ENCODE measurements at places on chromosomes 12 and 14. TPM values are rescaled to one million over a fixed set of nuclear protein-coding genes. Genes with fewer than 3 reads are reported as not detected.

- DNase-seq = no peak
- H3K4me1 ChIP-seq = no peaks in the 10 kb centered on the region
- H3K27ac ChIP-seq = no peak overlapping the region
- no peak overlapping the region for H3K4me3 ChIP-seq
Observed at GRCh38 chr14:105853089-105853906, 326.9 kb downstream of the TMEM121 start.

Gene ACVRL1
- 0.64 TPM for total RNA-seq

DNA sequence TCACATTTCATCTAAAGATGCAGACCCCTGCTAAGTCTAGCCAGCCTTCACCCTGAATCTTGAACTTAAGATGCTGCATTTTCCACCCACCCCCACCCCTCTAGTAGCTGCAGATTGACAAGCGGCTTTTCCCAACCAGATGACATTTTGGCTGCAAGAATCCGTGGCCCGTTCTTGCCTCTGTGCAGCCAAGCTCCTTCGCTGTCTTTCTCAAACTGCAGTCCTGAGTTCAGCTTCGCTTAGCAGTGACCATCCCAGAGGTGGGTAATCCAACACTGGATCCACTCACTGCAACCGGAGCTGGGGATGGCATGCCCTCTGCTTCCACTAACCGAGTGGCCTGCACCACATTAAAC is 765 bp upstream of the NFYB start:
- no peak overlapping the region for H3K27ac ChIP-seq
- peak; percentile 12 for DNase-seq
- peaks cover 20% of the 10 kb centered on the region for H3K4me1 ChIP-seq
- H3K27me3 ChIP-seq = peaks cover 29% of the 10 kb centered on the region
- H3K36me3 ChIP-seq = no peaks in the 10 kb centered on the region

DNA sequence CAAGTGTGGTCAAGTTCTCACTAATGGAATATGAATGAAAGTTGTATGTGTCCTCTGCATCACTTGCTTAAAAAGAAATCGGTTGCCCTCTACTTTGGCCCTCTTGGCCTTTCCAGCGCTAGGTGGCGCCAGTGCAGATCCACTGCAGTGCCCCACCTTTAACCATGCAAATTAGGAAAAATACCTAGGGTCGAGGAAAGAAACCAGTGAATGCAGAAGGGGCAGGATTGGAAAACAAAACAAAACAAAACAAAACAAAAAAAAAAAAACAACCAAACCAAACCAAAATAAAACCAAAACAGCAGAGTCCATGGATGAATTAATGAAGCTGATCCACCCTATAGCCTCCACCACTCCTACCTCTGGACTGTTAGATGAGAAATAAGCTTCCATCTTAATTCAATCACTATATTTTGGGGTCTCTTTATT is 12.9 kb upstream of the NEMF start:
- peaks cover 20% of the 10 kb centered on the region for H3K4me1 ChIP-seq
- no peak overlapping the region for H3K4me3 ChIP-seq

DNA sequence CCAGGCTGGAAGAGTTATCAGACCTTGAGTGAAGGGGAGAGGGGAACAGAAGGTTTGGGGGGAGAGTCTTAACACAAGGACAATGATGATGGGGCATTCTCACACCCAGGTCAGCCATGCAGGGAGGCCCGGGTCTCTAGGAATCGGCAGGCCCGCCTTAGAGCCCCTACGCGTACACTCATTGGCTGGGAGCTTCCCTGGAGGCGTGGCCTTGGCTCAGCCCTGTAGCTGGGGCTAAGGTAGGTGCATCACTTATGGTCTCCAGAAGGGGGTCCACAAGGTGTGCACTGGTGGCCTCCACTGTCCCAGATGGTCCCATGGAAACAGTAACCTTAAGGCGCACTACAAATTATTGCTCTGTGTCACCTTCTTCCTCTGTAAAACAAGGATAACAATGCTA is 660.1 kb downstream of the MED13L start:
- H3K27me3 ChIP-seq = no peaks in the 10 kb centered on the region
- H3K36me3 ChIP-seq = no peaks in the 10 kb centered on the region
- H3K27ac ChIP-seq = no peak overlapping the region
- H3K4me3 ChIP-seq = no peak overlapping the region

DNA sequence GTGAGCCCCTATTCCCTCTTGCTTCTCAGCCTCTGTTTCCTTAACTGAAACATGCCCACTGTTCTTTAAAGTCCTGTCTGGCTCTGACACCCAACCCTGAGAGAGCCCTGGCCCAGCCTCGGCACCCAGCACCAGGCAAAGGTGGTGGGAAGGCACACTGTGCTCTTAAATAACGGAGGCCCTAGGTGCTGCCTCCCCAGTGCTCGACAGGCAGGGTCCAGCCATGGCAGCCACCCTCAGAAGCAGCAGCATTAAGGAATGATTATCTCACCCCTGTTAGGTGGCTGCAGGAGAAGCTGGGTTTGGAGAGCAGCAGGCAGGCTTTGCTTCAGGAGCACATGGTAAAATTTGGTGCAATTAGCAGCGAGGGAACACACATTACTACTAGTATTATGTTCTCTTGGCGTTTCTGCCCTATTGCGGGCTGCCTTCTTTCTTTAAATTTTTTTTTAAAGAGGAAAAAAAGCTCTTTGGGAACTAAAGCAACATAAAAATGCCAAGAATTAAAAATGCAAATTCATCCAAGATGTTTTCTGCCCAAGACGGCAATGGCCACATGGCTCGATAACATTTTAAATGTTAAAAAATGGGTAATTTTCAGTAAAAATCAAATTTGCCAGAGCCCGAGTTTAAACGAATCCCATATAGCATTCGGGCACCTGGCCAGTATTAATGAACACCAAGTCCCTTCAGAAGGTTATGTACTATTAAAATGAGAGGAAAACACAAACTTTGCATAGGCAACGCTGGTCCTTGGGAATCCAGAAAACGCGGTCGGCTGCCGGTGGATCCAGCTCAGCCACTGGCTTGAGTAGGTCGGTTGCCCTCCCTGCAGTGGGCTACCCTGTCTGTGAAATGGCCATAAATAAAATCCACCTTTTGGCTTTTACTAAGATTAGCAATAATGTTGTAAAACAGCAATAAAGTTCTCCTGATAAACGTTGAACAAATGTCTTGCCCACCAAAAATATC is 152.2 kb downstream of the BCL11B start:
- no peak for DNase-seq
- H3K4me3 ChIP-seq = no peak overlapping the region
- H3K27ac ChIP-seq = no peak overlapping the region
- H3K27me3 ChIP-seq = peaks cover 17% of the 10 kb centered on the region

DNA sequence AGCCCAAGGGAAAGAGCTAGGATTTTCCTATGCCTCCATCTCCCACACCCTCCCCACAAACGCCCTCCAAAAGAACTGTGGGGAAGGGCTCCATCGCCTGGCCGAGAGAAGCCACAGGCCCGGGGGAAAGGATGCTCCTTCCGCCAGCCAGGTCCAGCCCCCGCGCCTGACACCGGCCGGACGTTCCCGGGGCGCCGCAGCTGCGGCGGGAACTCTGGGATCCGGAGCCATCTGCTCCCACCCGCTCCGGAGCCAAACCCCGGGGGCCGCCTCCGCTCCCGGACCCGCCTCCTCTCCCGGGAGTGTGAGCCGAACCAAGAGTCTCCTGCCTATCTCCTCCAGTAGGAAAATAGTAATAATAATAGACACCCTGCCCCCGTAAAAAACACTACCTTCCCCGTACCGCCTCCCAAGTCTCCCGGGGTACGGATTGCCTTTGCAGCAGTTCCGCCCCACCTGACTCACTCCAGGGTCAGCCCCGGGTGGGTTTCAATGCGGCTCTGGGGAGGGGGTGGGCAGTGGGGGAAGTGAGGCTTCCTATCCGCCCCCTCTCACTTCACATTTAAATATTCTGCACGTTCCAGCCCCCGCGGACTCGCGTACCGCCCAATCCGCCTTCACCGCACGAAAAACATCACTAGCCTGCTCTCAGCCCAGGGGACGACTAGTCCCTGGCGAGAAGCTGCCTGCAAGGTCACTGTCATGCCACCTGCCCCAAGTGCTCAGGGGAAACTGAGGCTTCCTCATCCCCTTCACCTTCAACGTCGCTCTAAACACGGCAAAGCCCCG is 2.4 kb downstream of the AGAP2 start:
- H3K27ac ChIP-seq = no peak overlapping the region
- H3K36me3 ChIP-seq = no peaks in the 10 kb centered on the region
- H3K4me3 ChIP-seq = peak overlapping the region; percentile 75
- H3K4me1 ChIP-seq = peaks cover 25% of the 10 kb centered on the region
- peak; percentile 80 for DNase-seq

Gene DLST
- 121 TPM for total RNA-seq

- no peak for DNase-seq
- no peaks in the 10 kb centered on the region for H3K4me1 ChIP-seq
- no peak overlapping the region for H3K27ac ChIP-seq
- no peak overlapping the region for H3K4me3 ChIP-seq
- H3K36me3 ChIP-seq = no peaks in the 10 kb centered on the region
- H3K27me3 ChIP-seq = no peaks in the 10 kb centered on the region
Observed at GRCh38 chr14:91957876-91958313, 10.4 kb upstream of the FBLN5 start.

Gene PROX2
- 0.04 TPM for total RNA-seq

- no peak overlapping the region for H3K4me3 ChIP-seq
- no peak overlapping the region for H3K27ac ChIP-seq
- H3K36me3 ChIP-seq = no peaks in the 10 kb centered on the region
- H3K27me3 ChIP-seq = no peaks in the 10 kb centered on the region
Observed at GRCh38 chr14:90809530-90810312, 6.5 kb downstream of the TTC7B start.

Gene SERPINA1
- 5.1 TPM for total RNA-seq

DNA sequence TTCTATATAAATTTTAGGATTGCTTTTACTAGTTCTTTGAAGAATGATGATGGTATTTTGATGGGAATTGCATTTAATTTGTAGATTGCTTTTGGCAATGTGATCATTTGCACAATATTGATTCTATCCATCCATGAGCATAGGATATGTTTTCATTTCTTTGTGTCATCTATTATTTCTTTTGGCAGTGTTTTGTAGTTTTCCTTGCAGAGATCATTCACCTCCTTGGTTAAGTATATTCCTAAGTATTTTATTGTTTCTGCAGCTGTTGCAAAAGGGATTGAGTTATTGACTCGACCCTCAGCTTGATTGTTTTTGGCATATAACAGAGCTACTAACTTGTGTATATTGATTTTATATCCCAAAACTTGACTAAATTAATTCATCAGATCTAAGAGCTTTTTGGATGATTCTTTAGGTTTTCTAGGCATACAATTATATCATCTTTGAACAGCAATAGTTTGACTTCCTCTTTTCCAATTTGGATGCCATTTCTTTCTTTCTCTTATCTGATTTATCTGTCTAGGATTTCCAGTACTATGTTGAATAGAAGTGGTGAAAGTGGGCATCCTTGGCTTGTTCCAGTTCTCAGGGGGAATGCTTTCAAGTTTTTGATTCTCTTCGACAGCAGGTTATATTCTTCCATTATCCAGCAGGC is 668.1 kb downstream of the SLC16A7 start:
- no peak for DNase-seq
- H3K4me1 ChIP-seq = peaks cover 3% of the 10 kb centered on the region
- H3K4me3 ChIP-seq = no peak overlapping the region

Gene NR1H4
- not detected for total RNA-seq

GRCh38 chr12:50188241-50188781 is 21.1 kb upstream of the CERS5 start:
- no peaks in the 10 kb centered on the region for H3K27me3 ChIP-seq
- no peak overlapping the region for H3K4me3 ChIP-seq
- H3K27ac ChIP-seq = peak overlapping the region; percentile 28
- H3K36me3 ChIP-seq = peaks cover 15% of the 10 kb centered on the region

DNA sequence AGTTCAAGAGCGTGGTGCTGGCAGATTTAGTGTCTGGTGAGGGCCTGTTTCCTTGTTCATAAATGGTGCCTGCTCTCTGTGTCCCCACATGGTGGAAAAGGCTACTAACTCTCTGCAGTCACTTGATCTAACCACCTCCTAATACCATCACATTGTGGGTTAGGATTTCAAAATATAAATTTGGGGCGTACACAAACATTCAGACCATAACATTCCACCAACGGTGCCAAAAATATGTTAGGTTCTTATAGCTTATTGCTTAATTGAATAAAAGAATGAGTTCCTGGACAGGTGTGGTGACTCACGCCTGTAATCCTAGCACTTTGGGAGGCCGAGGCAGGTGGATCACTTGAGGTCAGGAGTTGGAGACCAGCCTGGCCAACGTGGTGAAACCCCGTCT is 3.4 kb upstream of the DYRK2 start:
- no peak overlapping the region for H3K27ac ChIP-seq
- peaks cover 1% of the 10 kb centered on the region for H3K36me3 ChIP-seq
- peaks cover 13% of the 10 kb centered on the region for H3K4me1 ChIP-seq
- no peaks in the 10 kb centered on the region for H3K27me3 ChIP-seq
- no peak overlapping the region for H3K4me3 ChIP-seq
- DNase-seq = no peak

GRCh38 chr12:46260124-46260912 is 8.5 kb downstream of the SLC38A1 start:
- H3K36me3 ChIP-seq = peaks cover 9% of the 10 kb centered on the region
- H3K4me1 ChIP-seq = peaks cover 37% of the 10 kb centered on the region
- no peak for DNase-seq
- no peak overlapping the region for H3K4me3 ChIP-seq
- H3K27me3 ChIP-seq = no peaks in the 10 kb centered on the region

Gene SERPINA10
- total RNA-seq = not detected

Gene CCDC184
- total RNA-seq = 1.5 TPM

Gene COL2A1
- total RNA-seq = 24.3 TPM

Measured in WTC11 (cell line).